HFF-Myc (cell line): ENCODE measurements at places on chromosomes 7 and 10.

DNA sequence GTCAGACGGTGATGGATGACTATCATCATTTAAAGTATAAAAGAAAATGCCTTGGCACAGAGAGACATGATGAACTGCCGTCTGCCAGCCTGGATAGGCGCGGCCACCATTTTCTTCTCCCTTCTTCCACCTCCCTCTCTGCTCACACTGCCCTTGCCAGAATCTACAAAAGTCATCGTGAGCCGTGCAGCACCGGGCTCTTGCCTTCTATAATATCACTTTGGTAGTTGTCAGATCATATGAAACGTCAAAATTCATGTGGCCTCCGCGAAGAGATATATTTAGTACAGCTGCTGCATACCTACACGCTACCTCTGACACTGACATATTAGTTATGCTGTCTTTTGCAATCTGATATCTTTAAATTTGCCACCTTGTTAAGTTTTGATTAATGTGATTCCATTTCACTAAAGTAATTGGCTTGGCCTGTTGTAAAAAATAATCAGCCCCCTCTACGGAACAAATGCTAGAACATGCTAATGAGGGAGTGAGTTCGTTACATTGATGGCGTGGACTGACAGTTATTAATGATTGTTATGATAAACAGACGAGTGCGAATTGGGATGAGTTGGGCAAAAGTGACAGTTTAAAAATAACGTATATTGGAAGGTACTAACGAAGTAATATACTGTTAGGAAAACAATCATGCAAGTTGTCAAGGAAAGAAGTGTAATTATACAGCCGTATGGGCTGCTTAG is 214.9 kb downstream of the LRMDA start:
- DNase-seq: no peak

GRCh38 chr10:29666201-29666600 is 31.4 kb upstream of the SVIL start:
- DNase-seq: no peak

DNA sequence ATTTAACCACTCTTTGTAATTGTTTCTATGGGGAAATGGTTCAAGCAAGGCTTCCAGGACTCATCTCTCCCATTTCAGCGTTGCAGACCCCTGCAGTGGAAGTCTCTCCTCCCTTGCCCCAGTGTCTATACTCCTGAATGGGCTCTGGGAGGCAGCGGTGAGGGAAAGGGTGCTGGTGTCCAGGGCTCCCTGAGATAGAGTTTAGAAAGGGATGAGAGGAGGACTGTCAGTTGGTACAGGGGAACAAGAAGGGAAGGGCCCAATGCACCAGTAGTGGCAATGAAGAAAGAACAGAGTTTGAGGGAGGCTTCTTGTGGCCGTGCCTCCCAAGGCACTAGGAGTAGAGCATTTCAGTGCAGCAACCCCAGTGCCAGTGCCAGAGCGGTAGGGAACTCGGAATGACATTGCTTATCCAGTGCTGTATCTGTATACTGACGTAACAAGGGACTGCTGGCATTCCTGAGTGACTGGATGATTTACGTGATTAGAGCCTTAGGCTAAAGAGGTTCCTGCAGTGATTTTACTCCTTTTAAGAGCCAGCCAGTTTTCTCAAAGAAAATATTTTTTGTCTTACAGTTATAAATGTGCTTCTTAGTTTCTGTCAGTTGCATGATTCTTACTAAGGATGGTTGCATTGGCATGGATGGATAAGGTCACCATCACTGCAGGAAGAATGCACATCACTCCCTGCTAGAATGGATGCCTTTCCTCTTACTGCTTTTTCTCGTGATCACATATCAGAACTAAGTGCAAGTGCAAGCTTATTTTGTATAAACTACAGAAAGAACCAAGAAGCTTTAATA is 28.0 kb downstream of the PRPF18 start:
- DNase-seq: peak; percentile 19

DNA sequence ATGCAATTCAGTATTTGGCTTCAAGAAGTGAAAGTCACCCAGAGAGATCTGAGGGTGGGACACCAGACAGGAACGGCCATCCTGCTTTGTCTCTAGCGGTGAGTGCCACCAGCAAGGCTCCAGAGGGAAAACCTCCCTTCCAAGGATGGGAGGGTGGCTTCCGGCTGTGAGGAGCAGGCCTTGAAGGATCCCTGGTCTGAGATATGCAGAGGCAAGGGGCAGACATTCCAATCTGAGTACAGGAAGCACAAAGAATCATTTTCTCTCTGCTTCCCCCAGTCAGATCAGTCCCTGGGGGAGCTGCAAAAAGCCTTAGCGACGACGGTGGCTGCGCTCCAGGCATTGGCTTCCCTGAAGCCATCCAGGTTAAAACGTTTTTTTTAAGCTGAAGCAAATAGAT is 167.4 kb downstream of the TEX36 start:
- no peak for DNase-seq

- DNase-seq: no peak
Measured at GRCh38 chr7:150927157-150927955, 50.8 kb downstream of the KCNH2 start.

GRCh38 chr7:156655251-156655650 is 14.7 kb downstream of the RNF32 start:
- DNase-seq: no peak

DNA sequence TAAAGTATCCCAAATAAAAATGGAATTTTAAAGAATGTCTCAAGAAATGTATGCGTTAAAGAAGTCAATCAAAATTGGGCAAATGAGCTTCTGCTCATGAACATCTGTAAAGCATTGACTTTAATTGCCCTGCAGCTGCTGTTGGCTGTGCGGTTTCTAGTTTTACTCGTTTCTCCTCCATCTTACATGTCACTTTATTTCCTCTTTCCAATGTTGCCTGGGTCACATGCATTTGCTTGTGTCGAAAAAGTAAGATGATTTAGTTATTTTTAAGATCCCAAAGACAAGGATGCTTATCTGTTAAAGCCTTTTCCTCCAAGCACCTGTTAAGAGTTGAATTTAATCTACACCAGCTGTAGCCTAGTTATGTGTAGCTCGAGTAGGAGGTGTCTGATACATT is 310.4 kb downstream of the EXOC4 start:
- DNase-seq: no peak

- peak; percentile 68 for DNase-seq
Measured at GRCh38 chr10:92972066-92972870, 88.3 kb upstream of the CYP26C1 start.

GRCh38 chr10:83991986-83992753 is 147.1 kb upstream of the GHITM start:
- DNase-seq: no peak

GRCh38 chr10:95431900-95432342 is 129.2 kb downstream of the SORBS1 start:
- no peak for DNase-seq

DNA sequence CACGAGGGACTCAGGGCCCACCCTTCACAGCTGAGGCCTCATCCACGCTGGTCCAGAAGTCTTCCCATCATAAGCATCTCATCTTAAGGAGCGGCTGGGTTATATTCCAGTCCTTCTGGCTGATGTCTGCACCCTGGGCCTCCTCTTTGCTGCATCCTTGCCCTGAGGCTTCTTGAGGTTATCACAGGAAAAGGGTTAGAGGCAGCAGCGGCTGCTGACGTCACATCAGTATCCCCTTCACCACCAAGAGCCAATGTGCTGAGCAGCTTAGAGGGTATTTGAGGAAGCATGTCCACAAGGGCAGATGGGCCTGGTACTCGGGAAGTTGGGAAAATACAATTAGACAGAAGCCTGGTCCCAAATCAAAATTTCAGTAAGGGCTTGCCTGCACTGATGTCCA is 125.1 kb downstream of the PLXNA4 start:
- DNase-seq: no peak

DNA sequence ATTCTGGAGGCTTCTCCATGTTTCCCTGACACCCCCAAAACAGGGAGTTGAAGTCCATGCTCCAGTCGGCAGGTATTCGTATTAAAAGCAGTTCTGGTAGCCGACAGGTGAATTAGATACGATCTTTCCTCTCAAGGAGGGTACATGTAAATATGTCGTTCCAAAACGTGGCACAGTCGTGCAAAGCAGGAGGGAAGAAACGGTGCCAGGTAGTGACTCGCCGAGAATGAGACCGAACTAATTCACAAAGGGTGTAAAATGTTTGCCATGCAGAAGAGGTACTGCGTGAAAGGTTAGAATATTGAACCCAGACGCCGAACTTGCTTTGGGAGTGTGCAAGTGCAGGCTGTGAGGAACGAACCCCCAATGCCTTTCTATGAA is 483 bp downstream of the EDRF1 start:
- DNase-seq: no peak

GRCh38 chr7:47685712-47686376 is 103.9 kb upstream of the TNS3 start:
- no peak for DNase-seq

DNA sequence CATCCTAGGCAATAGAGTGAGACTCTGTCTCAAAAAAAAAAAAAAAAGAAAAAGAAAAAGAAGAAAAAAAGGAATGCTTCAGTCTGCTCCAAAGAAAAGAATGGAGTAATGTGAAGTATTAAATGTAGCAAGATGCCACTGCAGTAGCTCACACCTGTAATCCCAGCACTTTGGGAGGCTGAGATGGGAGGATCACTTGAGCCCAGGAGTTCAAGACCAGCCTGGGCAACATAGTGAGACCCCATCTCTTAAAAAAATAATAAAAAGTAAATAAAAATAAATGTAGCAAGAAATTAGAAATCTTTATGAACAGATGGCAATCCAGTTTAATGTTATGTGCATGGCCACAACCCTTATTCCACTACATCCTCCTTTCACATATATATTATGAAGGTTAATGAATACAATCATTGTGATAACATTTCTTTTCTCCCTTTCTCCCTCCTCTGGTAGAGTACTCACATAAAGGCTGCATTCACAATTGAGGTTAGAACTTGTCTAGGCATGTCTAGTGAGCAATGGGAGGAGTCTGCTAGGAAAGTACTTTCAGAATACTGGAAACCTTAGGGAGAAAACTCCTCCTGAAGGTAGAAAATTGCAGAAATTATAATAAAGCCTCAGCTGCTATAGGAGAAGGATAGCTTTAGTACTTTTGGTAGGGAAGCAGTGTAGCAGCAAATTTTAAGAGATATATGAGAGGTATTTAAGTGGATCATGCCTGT is 20.4 kb downstream of the KLLN start:
- peak; percentile 80 for DNase-seq

DNA sequence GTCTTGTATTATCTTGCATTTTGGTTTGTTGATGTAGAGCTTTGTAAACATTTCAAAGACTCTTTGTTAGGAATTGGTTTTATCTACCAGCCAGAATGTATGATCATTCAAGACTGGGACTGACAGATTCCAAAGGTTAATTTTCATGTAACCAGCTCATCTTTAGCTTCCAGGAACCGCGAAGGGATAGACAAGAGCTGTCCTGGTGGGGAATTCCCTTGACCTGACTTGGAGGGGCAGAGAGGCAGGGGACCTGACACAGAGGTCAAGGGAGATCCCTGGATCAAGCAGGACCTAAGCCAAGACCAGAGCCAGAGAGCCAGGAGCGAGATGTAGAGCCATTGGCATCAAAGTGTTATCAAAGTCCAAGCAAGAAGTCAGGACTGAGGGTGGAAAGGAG is 6.6 kb upstream of the LOXL4 start:
- no peak for DNase-seq

DNA sequence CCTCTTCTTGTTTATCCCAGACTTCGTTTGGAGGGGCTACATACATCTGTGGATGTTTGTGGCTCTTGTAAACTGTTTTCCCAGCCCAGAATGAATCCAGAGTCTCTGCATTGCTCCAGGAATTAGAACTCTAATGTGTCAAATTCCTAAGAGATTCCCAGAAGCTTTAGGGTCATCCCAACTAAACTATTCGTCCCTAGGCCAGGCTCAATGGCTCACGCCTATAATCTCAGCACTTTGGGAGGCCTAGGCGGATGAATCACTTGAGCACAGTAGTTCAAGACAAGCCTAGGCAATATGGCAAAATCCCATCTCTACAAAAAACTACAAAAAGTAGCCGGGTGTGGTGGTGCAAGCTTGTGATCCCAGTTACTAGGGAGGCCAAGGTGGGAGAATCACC is 28.5 kb downstream of the ARHGAP19 start:
- DNase-seq: no peak

DNA sequence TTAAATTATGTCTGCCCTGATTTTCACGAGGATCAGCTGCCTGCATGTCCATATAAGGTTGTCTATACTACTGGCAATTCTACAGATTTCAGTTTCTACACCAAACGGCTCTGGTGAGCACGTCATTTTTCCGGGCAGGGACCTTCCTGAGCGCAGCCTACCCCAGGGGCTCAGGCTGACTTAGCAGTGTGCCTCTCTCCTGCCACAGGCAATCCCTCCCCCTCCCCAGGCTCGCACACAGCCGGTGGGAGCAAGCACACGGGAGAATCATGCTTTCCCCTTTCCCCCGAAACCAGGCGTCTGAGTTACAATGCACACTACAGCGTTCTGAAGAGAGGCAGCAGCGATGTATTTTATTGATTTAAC is 1.7 kb downstream of the KLF6 start:
- no peak for DNase-seq

DNA sequence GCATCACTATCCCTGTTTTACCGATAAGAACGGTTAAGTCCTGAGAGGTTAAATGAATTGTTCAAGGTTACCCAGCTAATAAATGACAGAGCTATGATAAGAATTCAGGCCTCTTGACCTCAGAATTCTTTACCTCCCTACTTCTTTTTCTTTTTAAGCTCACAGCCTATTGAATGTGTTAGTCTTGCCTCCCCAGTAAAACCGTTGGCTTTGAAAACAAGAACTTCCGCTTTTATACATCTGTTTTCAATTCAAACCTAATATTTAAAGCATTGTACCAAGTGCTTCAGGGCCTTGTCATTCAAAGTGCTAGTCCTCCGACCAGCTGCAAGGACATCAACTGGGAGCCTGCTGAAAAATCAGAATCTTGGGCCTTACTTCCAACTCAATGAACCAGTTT is 15.6 kb downstream of the SEC31B start:
- peak; percentile 61 for DNase-seq

- DNase-seq: no peak
Measured at GRCh38 chr7:107856806-107857540, 34.0 kb upstream of the DLD start.

GRCh38 chr10:68734349-68734748 is 13.3 kb downstream of the CCAR1 start:
- DNase-seq: no peak

DNA sequence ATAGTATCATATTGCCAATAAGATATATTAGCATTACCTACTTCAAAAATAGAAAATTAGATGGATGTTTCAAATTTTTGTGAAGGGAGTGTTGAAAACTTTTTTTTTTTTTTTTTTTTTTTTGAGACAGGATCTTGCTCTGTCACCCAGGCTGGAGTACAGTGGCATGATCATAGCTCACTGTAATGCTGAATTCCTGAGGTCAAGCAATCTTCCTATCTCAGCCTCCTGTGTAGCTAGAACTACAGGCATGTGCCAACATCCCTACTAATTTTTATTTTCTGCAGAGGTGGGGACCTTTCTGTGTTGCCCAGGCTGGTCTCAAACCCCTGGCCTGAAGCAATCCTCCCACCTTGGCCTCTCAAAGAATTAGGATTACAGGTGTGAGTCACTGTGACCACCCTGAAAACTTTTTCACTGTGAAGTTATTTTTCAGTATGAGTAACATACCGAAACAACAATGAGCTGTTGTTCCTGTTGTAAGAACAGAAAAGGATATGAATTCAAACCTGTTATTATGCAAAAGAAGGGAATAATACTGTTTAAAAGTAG is 266.9 kb downstream of the NEBL start:
- DNase-seq: no peak
